ENCODE measurements at places on chromosomes 7 and 10. TPM values are rescaled to one million over a fixed set of nuclear protein-coding genes. Genes with fewer than 3 reads are reported as not detected.

The SYT15B gene
- 1.4 TPM for total RNA-seq

The ZNF117 gene
- total RNA-seq = 38.8 TPM

The PALD1 gene
- 12.7 TPM for total RNA-seq

The AP3M1 gene
- 37.1 TPM for total RNA-seq

The SLC29A3 gene
- 3.9 TPM for total RNA-seq

The AASS gene
- total RNA-seq = 36.2 TPM

The CFAP46 gene
- 9.2 TPM for total RNA-seq

The EPDR1 gene
- total RNA-seq = 33.7 TPM

The GDF2 gene
- total RNA-seq = 0.23 TPM

The MRLN gene
- total RNA-seq = 0.69 TPM

The OR2A12 gene
- total RNA-seq = not detected

The GSDME gene
- 39.7 TPM for total RNA-seq

The STEAP1B gene
- total RNA-seq = 1.8 TPM

The PURB gene
- 38.5 TPM for total RNA-seq

The BMPER gene
- total RNA-seq = 12.2 TPM

The PNLIPRP1 gene
- total RNA-seq = not detected

The CDHR3 gene
- total RNA-seq = 6.7 TPM

The IFIT1B gene
- 0.92 TPM for total RNA-seq

The CTTNBP2 gene
- total RNA-seq = 25.4 TPM

The PTPN20 gene
- total RNA-seq = 34.8 TPM

The CTNNA3 gene
- 9.7 TPM for total RNA-seq

The CAPZA2 gene
- 171 TPM for total RNA-seq

The PNLIPRP3 gene
- total RNA-seq = not detected

The SLC39A12 gene
- total RNA-seq = 20.1 TPM

The LRRC61 gene
- total RNA-seq = 12.9 TPM

The MOGAT3 gene
- total RNA-seq = not detected

The CALML5 gene
- not detected for total RNA-seq

The TRIM74 gene
- 0.69 TPM for total RNA-seq

The OPALIN gene
- not detected for total RNA-seq

The PRLHR gene
- total RNA-seq = 1.2 TPM

The CCT6A gene
- total RNA-seq = 182 TPM

The NEBL gene
- 66.4 TPM for total RNA-seq

The SFXN2 gene
- 7.6 TPM for total RNA-seq

The ANKRD22 gene
- total RNA-seq = 0.46 TPM

The COL13A1 gene
- 1.8 TPM for total RNA-seq

The PNLIPRP2 gene
- total RNA-seq = not detected

The CRHR2 gene
- total RNA-seq = 1.6 TPM

The TSPAN33 gene
- 14.5 TPM for total RNA-seq

The ASZ1 gene
- not detected for total RNA-seq

The ALOX5 gene
- total RNA-seq = 3.2 TPM

The GRM8 gene
- total RNA-seq = 28.4 TPM

The SLC26A3 gene
- not detected for total RNA-seq

The ACBD7 gene
- total RNA-seq = 54.2 TPM

The OR6B1 gene
- total RNA-seq = not detected

The SOSTDC1 gene
- 9.7 TPM for total RNA-seq

The SH2D4B gene
- total RNA-seq = 0.23 TPM

The RNF32 gene
- total RNA-seq = 2.5 TPM

The SLC26A5 gene
- 0.46 TPM for total RNA-seq

The TUBAL3 gene
- not detected for total RNA-seq
